ENCODE measurements at places on chromosomes 5 and 9.

DNA sequence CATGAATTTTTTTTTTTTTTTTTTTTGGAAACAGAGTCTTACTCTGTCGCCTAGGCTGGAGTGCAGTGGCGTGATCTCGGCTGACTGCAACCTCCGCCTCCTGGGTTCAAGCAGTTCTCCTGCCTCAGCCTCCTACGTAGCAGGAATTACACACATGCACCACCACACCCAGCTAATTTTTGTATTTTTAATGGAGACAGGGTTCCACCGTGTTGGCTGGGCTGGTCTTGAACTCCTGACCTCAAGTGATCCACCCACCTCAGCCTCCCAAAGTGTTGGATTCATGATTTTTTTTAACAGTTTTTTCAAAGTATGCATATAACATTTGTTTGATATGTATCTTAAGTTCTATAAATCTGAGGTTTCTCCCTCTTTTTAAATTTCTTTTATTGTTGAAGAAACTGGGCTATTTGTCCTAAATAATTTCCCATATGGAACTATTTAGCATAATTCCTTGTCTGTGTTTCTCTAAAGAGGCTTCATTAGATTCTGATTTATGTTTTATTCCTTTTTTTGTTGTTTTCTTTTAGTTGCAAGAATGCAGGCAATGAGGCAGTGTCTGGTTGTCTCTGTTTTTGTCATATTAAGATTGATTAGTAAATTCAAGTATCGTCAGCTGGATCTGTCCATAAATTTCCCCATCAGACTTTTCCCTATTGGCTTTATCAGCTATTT, 16.4 kb downstream of the RARS1 start:
- no peak for DNase-seq

DNA sequence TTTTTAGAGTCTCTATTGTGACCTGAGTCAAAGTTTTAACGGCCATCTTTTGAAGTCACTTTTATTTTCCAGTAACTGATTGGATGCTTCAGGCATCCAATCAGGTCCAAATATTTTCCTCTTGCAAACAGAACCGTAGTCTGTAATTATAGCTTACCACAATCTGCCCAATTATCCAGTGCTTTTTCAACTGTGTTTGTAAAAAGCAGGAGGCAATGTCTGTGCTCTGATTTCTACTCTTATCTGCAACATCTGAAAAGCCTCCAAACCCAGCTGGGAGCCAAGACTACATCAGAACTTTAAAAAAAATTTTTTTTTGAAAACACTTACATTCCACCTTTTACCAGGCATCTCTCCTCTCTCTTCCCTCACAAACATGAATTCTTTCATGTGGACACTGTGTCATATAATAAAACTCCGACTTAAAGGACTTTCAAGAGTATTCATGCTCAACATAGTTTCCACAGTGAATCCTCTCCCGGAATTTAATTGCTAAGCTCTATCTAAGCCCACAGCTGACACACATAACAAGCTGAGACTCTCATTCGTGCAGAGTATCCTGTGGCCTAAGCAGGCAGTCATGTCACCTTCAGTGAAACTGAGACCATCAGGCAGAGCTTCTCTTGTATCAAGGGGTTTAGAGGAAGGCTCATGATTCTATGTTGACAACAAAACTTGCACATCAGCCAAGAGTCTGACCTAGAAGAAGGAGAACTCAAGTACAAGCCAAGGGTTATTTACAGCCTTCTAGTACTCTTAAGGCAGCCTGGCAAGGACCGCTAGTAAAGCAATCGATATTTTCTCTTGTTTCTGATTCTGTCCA, 272.7 kb downstream of the TLE1 start:
- DNase-seq: no peak

GRCh38 chr5:39520232-39520572, 95.4 kb upstream of the DAB2 start:
- DNase-seq: no peak

- peak; percentile 31 for DNase-seq
Measured at GRCh38 chr9:129726322-129727160, 26.3 kb downstream of the PTGES start.

DNA sequence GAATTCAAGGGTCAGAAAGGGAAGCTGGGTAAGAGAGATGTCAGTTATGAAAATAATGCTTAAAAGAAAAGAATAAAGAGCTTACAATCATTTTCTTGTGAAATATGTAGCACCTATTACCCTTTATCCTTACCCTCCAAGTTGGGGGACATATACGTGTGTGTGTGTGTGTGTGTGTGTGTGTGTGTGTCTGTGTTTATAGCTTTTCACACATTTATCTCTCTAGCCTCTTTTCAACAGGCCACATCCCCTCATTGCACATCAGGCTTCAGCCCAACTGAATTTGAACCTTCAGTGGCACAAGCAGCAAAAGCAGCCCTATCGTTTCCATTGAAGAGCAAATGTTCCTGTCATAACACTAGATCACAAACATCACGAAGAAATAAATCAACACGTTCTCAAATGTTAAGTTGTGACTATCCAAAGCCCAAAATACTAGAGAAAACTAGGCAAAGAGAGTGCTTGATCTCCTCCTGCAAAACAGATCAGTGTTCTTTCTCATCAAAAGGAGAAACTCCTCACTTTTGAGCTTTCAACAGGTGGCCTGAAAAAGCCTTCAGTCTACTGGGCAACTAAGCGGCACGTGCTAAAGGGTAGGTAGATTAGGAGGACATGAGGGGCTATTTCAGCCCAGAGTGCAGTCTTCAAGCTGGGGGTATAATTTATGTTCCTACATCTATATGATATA, 416.4 kb downstream of the EFNA5 start:
- DNase-seq: no peak
